ENCODE measurements at places on chromosomes 6 and 20.
A peak's percentile ranks its signal among the peaks of the same experiment; 100 is the strongest.

DNA sequence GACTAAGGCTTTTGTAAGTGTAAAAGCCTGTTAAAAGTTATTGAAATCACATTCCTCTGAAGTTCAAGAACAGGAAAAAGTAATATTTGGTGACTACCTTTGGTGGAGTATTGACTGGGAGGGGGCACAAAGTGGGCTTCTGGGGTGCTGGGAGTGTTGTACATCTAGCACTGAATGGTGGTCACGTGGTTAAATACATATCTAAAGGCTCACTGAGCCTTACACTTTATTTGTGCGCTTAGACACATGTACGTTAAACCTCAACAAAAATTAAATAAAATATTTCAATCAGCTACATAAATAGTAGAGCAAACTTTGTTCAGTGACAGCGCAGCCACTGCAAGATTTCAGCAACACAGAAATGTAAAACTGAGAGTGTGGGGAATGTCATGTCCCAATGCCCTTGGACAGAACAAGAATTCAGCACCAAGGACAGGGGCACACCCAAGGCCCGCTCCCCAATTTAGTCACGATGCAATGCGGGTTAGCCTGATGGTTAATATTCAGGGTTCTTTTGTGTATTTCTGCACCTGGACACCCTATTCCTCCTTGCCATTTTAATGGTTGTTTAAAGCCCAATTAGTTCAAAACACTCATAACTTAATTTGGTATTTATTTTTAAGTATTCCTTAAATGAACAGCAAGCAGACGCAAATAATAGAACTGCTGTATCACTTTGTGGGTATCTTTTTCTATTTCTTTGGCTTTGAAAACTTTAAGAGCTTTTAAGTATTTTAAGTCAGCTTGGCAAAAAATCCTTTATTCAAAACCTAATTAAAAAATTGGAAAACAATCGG is 37.4 kb downstream of the ANGPT4 start:
- peak; percentile 13 for DNase-seq

GRCh38 chr6:129102741-129103140 is 219.8 kb downstream of the LAMA2 start:
- no peak for DNase-seq

DNA sequence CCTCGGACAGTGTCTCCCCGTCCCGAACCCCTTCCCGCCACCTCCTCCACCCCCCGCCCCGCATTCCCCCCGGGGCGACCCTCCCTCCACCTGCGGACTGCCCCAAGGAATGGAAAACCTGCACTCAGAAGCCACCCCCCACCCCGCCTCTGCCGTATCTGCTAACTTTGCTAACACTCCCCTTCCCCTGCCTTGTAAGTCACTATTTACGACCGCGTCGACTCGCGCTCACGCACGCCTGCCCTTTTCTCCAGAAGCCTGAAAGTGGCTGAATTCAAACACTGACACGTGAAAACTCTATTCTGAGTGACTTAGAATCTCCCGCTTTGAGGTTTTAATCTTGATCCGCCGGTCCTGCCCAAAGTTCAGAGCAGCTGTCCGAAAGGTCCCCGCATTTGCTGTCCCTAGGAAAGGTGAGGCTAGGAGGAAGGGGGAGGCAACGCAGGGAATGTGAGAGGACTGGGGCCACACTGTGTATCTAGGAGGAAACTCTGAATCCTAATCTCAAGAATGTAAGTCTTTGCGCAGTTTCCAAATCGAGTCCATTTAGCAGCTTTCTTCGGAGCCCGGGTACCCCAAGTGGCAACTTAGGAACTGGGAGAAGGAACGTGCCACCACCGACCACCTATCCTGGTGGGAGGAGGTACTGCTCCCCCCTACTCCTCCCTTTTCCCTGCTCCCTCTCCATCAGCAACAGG is 9.3 kb upstream of the POU3F2 start:
- DNase-seq, result no peak

GRCh38 chr20:4567170-4567569 is 154.5 kb upstream of the PRND start:
- no peak for DNase-seq

- no peak for DNase-seq
Observed at GRCh38 chr20:56458206-56458821, 10.1 kb upstream of the RTF2 start.

GRCh38 chr6:26335631-26336323 is 29.2 kb upstream of the BTN3A2 start:
- DNase-seq, result no peak

DNA sequence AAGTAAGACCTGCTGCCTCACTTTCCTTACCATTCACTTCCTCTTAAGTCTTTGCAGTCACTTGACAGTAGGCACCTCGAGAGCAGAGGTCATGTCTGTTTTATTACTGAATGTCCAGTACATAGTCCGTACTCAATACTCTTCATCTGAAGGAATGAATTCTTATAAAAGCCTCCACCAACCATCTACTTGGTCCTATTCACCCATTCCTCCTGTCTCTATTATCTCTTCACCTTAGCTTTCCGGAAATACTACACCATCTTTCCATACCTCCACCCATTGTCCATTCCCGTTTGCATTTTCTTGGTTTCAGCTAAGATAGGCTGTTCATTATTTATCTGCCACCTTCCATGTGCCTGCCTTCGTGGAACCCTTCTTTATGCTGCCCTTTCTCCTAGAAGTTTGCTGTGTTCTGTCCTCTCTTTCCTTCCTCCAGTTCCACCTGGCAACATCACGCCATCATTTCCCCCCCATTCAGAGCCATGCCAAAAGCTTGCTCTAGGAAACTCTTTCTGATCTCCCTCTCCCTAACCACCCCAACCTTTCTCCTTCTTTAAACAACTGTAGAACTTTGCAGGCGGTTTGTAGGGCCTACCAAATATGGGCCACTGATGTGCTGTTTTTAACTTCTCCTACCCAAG is 38.3 kb downstream of the ENPP1 start:
- no peak for DNase-seq

GRCh38 chr6:2085657-2086056 is 159.7 kb downstream of the GMDS start:
- DNase-seq, result no peak

GRCh38 chr6:19086480-19086879 is 699.3 kb downstream of the RNF144B start:
- no peak for DNase-seq

DNA sequence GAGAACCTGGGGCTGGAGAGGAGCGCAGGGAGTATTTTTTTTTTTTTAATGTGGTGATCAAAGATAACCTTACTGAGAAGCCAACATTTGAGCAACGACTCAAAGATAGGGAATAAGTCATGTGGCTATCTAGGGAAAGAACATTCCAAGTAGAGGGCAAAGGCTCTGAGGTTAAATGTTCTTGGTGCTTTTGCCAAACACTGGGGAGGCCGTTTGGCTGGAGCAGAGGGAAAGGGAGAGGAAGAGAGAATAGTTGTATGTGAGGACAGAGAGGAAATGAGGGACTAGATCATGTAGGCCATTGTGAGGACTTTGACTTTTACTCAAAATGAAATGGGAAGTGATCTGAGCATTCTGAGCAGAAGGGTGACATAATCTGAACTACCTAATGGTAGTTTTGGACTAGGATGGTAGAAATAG is 27.8 kb downstream of the ACSS2 start:
- DNase-seq, result peak; percentile 7

DNA sequence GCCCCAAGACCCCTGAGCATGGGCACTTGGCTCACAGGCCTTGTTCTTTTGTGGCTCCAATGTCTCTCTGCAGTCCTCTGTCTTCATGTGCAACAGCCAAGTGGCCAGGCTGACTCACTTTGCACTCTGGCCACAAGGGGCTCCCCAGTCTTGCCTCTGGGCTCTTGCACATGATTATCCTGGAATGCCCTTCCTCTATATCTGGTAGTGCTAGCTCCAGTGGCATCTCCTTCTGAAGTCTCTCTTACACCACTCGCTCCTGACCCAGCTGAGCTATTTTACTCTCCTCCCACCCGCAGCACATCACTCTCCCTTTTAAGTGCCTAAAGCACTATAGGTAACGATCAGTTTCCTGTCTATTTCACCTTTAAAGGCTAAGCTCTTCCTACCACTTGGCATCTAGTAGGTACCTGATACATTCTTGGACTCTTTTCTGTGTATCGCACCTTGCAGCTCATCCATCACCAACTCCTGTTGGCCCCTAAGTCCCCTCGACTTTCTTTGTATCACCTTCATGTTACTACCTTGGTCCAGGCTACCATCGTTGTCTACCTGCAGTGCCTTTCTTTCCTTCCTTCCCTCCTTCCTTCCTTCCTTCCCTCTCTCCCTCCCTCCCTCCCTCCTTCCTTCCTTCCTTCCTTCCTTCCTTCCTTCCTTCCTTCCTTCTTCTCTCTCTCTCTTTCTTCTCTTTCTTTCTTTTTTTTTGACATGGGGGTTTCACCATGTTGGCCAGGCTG is 211.9 kb upstream of the RNF24 start:
- DNase-seq, result no peak

- no peak for DNase-seq
Observed at GRCh38 chr6:47256361-47256760, 53.3 kb downstream of the TNFRSF21 start.

DNA sequence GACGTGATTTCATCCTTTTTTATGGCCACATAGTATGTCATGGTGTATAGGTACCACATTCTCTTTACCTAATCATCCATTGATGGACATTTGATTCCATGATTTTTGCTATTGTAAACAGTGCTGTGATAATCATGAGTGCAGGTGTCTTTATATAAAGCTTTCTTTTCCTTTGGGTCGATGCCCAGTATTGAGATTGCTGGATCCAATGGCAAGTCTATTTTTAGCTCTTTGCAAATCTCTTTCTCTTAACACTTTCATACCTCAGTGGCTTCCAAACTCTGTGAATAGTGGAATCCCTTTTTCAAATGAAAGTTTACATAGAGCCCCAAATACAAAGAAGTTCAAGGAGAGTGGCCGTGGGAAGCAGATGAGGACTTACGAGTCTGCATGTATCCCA is 105.8 kb upstream of the SPTLC3 start:
- no peak for DNase-seq

- DNase-seq, result no peak
Observed at GRCh38 chr6:156827382-156827781, 50.2 kb downstream of the ARID1B start.

DNA sequence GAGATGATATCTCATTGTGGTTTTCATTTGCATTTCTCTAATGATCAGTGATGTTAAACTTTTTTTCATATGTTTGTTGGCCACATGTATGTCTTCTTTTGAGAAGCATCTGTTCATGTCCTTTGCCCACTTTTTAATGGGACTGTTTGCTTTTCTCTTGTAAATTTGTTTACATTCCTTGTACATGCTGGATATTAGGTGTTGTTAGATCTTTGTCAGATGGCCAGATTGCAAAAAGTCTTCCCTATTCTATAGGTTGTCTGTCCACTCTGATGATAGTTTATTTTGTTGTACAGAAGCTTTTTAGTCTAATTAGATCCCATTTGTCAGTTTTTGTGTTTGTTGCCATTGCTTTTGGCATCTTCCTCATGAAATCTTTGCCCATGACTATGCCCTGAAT is 172.4 kb downstream of the TBC1D32 start:
- no peak for DNase-seq

DNA sequence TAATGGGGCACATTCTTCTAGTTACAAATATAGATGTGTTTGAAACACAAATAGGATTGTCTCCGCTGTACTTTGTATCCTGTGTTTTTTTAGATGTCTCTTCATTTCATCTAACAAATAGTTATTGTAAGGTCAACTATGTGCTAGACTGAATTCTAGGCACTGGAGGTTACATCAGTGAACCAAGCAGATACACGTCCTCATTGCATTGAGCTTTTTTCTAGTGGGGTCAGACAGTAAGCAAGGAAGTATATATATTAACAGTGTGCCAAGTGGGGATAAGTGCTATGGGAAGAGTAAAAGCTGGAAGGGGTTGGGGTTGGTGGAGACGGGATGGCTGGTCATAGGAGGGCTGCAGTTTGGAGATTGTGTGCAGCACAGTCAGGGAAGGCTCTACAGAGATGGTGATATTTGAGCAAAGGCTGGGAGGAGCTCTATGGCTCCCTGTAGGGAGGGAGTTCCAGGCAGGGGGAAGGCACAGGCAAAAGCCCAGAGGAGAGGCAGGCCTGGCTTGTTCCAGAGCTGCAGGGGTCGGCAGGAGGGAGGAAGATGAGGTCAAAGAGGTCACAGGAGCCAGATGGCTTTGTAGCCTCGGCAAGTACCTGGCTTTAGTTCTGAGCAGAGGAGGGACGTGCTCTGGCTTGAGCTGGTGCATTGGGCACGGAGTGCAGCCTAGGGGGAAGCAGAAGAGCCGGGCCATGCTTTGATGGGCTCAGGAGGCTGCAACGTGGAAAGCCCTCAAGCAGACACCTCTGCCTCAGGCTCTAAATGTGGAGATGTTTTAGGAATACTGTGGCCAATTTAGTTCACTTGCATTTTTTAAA is 152.3 kb downstream of the ZDHHC14 start:
- DNase-seq, result no peak

DNA sequence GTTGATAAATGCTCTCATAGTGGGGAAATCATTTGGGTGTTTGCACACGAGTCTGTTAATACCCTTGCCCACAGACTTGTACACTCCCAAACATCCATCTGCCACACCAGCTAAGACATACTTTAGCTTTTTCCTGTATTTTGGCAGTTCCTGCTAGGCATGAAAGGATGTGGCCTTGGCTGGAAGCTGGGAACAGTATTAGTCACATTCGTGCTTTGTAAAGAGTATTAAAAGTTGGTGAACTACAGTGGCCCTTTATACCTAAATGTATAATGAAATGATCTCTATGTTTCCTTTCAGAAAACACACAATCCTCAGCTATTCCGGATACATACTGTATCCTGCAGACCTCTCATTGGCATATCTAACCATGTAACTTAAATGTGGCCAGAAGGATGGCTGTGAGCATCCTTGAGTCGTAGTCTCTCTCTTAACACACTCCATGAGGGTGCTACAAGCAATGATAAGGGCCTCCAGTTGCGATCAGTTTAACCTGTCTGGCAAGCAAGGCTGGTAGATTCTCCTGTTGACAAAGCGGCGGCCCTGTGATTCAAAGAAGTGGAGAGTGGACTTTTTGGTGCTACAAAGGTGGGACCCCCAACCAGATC is 1.5 kb downstream of the LEMD2 start:
- no peak for DNase-seq

DNA sequence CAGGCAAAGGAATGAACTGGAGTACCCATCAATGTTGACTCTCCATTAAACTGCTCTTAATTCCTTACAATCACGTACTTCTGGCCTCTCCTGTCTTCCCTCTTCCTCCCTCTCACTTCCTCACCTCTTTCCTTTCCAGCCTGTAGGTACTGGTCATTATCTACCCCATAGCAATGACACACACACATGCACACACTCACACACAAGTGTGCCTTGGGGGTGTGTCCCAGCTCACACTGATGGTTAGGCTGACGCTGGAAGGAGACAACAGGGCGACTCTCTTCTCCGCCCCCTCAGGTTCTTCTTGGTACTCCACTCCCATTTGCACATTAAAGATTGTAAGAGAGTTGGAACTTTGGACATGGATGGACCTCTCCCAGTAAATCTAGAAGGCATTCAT is 14.0 kb upstream of the SERPINB9 start:
- DNase-seq, result no peak

GRCh38 chr6:52098721-52099120 is 11.3 kb upstream of the PKHD1 start:
- DNase-seq, result no peak

GRCh38 chr6:8005136-8005535 is 59.1 kb downstream of the BLOC1S5 start:
- DNase-seq, result no peak

GRCh38 chr6:54274383-54274782 is 33.9 kb upstream of the TINAG start:
- DNase-seq, result no peak
